ENCODE measurements at places on chromosomes 6 and 20.

GRCh38 chr20:37859406-37860171, 43.3 kb upstream of the VSTM2L start:
- DNase-seq, result no peak

DNA sequence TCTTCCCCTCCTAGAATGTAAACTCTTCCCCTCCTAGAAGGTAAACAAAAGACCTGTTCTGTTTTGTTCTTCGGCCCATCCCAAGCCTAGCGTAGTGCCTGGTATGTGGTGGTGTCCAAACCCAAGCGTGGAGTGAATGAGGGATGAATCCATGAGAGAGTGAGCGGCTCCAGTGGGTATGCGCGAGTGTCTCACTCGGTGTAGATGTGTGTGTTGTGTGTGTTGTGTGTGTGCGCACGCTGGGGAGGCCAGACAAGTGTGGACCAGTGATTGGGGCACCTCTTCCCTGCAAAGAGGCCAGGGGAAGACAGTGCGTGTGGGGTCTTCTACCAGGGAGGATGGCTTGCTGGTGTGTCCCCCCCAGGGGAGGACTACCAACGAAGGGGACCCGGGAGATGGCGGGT, 392 bp upstream of the SLC2A10 start:
- no peak for DNase-seq

- no peak for DNase-seq
Observed at GRCh38 chr6:91660893-91661292, 1074.0 kb upstream of the MAP3K7 start.

GRCh38 chr6:127458817-127459216, 372 bp downstream of the KIAA0408 start:
- DNase-seq, result no peak

DNA sequence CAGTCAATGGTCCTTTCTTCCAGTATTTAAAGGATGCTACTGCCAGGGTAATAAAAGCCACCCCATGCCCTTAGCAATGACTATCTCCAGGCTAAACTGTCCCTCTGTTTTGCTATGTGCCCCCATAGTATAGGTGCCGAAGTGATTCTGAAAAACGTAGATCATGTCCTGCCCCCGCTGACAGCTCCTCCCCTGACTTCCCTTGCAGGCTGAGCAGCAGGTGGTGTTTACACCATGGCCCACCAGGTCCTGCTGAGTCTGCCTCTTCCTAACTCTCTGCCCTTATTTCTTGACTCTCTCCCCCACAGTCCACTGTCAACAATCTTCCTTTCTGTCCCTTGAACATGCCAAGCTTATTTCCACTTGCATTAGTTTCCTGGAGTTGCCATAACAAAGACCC, 352.5 kb upstream of the TSHZ2 start:
- no peak for DNase-seq

DNA sequence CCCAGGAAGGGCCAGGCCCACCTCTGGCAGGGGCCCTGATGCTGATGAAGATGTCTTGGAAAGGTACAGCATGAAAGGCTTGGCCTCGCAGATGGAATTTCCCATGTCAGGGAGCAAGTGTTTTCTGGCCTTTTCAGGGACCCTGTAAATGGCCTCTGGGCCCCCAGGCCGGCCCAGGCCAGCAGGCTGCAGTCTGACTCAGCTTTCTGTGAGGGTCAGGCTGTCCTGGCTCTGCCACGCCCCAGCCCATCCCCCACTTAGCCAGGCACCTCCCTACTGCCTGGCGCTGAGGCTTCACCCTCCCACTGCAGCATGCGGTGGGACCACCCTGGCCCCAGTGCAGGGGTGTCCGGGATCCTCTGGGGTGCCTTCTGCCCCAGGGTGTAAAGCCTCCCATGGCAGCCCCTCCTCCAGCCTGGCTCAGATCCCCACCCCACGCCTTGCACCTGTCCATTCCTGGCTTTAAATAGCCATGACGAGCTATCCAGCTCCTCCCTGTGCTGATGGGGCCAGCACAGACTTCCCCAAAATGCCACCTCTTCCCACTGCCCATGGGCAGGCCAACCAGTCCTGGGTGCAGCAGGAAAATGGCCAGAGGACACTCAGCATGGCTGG, 35.6 kb upstream of the GATA5 start:
- DNase-seq, result no peak

DNA sequence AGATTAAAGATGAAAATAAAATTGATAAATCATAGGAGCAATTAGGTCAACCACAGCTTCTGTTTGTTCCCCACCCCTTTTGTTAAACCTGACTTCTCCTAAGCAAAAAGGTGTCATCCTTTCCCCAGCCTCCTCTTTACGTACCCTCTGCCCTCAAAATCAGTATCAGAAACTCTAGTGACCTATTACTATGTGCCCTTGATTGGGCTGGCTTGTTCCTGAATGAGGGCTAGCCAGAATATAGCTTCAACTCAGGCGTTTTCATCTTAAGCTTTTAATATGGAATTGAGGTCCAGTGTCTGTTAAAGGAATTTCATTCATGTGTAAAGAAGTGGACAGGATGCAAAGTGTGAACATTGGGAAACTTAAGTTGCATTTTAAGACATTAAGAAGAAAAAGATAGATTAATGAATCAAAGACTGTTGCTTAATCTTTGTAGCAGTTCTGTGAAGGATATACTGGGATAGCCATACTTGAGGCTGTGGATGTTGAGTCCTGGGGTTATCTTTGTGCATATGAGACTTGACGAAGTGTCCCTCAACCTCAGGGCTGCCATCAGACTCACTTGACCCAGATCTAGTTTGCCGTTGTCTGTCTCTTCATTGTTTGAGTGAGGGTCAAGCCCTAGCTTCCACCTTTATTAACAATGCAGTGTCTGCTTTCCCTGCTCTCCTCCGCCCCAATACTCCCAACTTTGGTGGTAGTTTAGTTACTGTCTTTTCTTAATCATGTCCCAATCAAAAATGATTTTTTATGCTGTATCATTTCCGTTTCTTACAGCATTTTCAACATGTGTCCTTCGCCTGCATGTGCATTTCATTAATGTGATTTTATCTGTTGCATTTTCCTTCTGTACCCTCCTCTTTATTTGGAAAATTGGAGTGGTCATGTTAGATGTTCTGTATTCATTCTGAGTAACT, 1.9 kb downstream of the TBPL1 start:
- no peak for DNase-seq

GRCh38 chr6:162344646-162345010, 382.9 kb downstream of the PRKN start:
- no peak for DNase-seq

GRCh38 chr6:168156742-168157265, 77.8 kb upstream of the FRMD1 start:
- no peak for DNase-seq

- no peak for DNase-seq
Observed at GRCh38 chr20:17896771-17897369, 71.7 kb downstream of the SNX5 start.

GRCh38 chr6:73299151-73299971, 36.4 kb upstream of the KHDC1 start:
- DNase-seq, result no peak

DNA sequence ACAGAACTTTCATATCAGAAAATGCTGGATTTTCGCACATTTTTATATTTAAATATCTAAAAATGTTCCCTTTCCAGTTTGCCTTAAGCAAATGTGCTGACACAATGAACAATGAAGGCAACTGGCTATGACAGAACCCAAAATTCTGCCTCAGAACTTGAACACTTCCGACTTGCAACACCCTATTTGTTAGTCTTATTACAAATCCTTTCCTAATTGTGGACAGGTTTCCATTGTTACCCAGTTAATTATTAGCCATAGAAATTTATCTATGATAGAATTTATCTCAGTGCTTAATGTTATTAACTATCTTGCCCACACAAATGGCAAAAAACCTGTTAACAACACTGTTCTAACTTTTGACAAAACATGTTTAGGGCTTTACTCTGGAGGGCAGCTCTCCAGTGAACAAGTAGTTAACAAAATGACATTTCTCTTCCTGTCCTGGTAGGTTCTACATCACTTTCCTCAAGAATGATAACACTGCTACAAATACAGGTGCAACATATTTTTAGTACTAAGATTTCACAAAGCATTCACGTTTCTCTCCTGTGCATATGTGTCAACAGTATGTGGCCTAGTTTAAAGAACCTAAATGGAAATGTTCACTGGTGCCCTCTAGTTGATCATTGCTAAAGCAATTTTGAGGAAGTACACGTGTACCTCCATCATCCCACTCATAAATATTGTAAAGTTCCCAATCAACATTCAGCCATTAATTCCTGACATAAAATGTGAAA, 58.4 kb downstream of the HIVEP2 start:
- no peak for DNase-seq

DNA sequence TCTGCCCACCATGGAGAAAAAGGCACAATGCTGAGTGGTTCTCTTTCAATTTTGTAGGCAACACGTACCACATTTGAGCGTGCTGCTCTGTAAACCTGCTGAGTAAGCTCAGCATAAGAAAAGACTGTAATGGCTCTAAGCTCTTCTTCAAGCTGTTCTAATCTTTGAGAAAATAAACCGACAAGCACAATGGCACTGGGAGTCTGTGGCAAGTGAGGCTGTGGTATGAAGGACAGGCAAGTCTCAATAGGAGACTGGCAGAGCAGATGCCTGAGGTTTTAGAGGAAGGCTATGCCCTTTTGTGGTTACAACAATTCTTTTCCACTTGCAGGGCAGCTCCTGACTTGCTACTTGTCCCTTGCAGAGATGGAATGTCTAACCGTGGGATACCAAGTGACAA, 136.7 kb upstream of the EXOC2 start:
- no peak for DNase-seq

DNA sequence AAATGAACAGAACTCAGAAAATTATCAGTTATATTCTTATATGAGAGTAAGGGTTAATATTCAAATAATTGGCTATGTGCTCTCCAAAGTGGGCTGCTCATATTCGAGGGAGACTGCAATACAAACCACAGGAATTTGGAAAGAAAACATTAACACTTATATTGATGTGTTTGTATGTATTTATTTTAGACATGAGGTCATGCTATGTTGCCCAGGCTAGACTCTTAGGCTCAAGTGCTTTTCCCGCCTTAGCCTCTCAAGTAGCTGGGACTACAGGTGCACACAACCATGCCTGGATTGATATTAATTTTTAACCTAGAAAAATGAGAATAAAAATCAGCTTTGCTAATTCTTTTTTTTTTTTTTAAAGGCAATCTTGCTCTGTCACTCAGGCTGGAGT, 35.0 kb downstream of the BTBD9 start:
- DNase-seq, result no peak

- no peak for DNase-seq
Observed at GRCh38 chr6:98636941-98637340, 197.4 kb upstream of the POU3F2 start.

- DNase-seq, result no peak
Observed at GRCh38 chr6:12849809-12850198, 133.2 kb downstream of the PHACTR1 start.

- DNase-seq, result no peak
Observed at GRCh38 chr6:148457137-148457842, 114.7 kb downstream of the SASH1 start.

- DNase-seq, result no peak
Observed at GRCh38 chr6:99219788-99220187, 129.7 kb downstream of the FAXC start.

GRCh38 chr20:17834804-17835203, 133.8 kb downstream of the SNX5 start:
- no peak for DNase-seq

GRCh38 chr6:105250533-105250932, 70.7 kb upstream of the POPDC3 start:
- no peak for DNase-seq

- DNase-seq, result no peak
Observed at GRCh38 chr6:13075141-13075845, 253.0 kb downstream of the TBC1D7 start.

GRCh38 chr6:144321839-144322591, 36.9 kb downstream of the UTRN start:
- DNase-seq, result no peak

DNA sequence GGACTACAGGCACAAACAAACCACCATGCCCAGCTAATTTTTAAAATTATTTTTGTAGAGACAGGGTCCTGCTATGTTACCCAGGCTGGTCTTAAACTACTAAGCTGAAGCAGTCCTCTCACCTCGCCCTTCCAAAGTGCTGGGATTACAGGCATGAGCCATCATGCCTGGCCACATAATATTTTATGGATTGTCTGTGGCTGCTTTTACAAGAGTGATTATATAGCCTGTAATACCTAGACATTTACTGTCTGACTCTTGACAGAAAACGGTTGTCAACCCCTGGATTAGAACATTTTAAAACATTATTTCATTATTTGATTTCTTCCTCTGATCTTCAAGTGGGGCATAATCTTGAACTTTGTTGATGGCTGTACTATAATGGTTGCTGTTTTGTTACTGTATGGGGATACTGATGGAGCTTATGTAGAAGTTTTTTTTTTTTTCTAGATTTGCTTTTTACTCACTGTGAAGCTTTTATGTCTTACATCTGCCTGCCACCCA, 14.3 kb downstream of the PARD6B start:
- DNase-seq, result no peak

DNA sequence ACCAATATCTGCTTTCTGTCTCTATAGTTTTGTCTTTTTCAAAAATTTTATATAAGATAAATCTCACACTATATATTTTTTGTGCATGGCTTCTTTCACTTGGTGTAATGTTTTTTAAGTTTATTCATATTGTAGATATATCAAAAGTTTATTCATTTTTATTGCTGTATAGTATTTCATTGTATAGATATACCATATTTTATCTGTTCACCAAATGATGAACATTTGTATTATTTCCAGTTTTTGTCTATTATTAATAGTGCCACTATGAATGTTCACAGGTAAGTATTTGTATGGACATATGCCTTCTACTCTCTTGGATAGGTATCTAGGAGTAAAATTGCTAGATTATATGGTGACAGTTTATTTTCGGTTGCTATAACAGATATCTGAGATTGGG, 289.5 kb upstream of the CITED2 start:
- no peak for DNase-seq

DNA sequence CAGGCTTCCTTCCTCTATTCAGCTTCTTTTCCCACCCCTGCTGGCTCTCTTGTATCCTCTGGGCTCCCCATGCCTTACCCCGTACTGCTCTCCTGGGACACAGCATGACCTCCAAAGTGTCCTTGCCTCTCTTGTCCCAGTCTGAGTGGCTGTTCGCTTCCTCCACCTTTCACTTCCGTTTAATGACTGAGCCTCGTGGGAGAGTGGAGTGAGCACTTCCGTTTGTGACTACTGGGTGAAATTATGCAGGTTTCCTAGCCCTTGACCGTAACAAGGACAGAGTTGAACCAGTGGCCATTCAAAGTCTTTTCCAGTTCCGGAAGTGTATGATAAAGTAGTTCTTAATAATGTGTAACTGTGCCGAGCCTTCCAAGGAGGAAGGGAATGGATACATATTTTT, 109.2 kb downstream of the ARID1B start:
- no peak for DNase-seq

Measured in esophagus squamous epithelium (tissue), 5 donors.